ENCODE measurements at places on chromosomes 7 and 10.
A peak's percentile ranks its signal among the peaks of the same experiment; 100 is the strongest.

DNA sequence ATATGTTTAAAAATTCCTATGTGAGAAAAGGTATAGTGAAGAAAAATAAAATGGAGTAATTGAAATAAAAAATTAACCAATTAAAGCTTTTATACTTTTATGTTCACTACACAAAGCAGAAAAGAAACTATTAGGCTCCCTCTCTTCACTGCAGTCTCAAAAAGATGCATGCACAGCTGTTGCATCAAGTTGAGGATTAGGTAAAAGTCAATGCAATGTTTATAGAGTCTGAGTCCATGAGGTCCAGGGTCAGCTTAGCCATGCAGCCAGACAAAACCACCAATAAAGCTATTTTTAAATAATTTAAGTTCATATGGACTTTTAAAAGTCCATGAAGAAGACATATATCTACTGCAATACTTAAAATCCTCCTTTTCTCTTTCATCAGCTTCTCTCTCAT is 31.1 kb upstream of the ING3 start:
- no peak for DNase-seq

DNA sequence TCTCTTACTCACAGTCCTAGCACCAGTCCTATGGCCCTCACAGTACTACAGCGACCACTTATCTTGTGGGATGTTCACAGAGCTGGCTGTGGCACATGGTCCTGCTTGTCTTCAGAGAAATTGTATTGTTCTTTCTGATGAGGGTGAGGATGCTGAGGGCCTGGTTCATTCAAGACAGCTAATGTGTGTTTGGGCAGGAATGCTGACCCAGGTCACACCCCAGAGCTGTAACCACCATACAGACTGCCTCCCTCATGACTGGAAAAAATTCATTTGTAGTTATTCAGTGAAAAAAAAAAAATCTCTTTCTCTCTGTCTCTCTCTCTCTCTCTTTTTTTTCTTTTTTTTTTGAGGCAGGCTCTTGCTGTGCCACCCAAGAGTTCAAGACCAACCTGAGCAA is 83.5 kb downstream of the KLF6 start:
- no peak for DNase-seq

GRCh38 chr10:63057509-63057908 is 75.6 kb upstream of the NRBF2 start:
- no peak for DNase-seq

DNA sequence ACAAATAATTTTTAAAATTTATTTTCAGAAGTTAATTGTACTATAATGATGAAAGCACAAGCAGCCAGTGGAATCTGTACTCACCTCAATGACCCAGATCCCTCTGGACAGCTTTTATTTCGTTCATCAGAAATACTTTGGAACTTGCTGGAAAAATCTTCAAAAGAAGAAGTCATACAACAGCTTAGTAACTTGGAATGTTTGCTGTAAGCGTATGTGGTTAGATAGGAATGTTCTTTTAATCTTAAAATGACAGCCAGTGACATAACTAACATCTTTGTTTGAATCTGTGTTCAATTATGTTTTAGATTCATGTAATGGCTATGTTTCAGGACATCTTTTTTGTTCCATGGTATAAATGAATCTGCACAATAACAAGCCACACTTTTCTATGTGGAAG is 26.8 kb downstream of the CFAP69 start:
- no peak for DNase-seq

DNA sequence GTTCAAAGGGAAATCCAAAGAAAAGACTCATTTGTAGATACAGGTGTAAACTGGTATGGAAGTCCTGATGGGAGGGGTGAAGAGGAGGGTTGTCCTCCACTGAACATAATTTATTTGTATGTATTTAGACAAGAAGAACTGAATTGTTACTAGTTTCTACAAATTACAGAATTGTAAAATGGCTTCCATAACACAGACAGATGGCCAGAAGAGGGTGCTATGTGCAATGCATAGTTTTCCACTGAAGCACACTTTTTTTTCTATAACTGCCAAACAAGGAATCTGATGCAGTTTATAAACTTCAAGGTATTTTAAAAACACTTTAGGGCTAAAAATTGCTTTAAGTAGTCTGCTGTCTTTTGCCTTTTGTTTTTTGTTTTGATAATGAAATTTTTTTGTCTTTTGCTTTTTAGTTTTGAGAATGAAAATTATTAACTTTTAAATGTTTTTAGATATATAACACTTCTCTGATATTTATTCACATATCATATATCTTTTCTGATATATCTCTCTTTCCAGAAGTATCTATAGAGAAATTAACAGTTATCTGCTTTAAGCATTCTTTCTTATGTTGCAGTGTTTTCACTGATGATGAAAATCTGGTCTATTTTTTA is 58.5 kb downstream of the PHYHIPL start:
- no peak for DNase-seq

DNA sequence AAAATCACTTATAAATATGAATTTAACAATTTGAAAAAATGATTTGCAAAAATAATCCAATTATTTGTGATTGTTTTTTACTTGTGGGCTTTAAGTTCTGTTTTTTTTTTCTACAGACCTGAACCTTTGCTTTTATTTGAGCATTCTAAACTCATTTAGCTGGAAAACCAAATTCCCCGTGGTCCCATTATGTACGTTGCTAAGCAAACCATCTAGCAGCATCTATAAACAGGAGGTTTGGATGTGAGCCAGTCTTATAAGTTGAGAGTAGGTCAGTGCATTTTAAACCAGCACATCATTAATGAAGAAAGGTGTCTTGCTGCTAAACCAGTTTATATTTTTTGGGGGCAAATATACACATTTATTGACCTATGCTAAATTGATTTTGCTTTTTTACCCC is 77.3 kb downstream of the LRRN3 start:
- DNase-seq: no peak

DNA sequence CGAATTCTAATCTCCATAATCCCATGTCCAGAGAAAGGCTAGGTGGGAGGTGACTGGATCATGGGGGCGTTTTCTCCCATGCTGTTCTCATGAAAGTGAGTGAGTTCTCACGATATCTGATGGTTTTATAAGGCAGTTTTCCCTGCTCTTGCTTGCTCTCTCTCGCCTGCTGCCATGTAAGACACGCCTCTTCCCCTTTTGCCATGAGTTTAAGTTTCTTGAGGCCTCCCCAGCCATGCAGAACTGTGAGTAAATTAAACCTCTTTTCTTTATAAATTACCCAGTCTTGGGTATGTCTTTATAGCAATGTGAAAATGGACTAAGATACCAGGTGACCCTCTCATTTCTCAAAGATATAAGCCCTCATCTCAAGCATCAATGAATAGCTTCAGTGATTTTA is 1.1 kb upstream of the ACTA2 start:
- no peak for DNase-seq

- DNase-seq: no peak
Observed at GRCh38 chr10:70775679-70776454, 9.3 kb downstream of the TBATA start.

DNA sequence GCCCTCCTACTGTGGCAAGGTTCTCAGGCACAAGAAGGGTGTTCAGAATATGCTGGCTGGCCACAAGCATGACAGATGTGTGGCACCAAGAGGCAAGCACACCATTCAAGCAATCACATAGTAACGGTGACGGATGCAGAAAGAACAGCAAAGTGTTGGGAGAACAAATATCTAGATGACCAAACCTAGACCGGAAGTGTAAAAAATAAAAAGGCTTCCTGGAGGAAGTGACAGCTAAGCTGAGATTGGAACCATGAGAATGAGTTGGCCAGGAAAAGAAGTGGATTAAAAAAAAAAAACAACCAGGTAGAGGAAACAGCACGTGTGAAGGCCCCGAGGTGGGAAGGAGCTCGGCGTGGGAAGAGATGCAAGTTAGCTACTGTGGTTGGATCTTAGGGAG is 22.0 kb downstream of the GHRHR start:
- DNase-seq: no peak

DNA sequence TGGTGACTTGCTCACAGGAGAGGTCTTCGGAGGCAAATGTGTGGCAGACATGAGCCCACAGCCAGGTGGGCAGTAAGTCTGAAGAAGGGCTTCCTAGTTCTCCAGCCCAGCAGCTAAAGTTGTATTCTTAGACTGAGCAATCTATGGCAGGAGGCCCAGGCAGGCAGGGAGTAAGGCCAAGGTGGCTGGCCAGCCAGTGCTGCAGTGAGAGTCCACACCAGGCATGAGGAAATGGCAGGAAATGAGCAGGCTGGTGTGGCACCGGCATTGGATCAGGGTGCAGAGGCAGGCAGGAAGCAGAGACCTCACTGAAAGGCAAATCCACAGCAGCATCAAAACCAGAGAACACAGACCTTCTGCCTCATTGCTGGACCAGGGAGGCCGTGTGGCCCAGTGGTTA is 84.6 kb upstream of the PDE1C start:
- no peak for DNase-seq

- peak; percentile 33 for DNase-seq
Observed at GRCh38 chr10:22823109-22823508, 104.7 kb upstream of the ARMC3 start.

DNA sequence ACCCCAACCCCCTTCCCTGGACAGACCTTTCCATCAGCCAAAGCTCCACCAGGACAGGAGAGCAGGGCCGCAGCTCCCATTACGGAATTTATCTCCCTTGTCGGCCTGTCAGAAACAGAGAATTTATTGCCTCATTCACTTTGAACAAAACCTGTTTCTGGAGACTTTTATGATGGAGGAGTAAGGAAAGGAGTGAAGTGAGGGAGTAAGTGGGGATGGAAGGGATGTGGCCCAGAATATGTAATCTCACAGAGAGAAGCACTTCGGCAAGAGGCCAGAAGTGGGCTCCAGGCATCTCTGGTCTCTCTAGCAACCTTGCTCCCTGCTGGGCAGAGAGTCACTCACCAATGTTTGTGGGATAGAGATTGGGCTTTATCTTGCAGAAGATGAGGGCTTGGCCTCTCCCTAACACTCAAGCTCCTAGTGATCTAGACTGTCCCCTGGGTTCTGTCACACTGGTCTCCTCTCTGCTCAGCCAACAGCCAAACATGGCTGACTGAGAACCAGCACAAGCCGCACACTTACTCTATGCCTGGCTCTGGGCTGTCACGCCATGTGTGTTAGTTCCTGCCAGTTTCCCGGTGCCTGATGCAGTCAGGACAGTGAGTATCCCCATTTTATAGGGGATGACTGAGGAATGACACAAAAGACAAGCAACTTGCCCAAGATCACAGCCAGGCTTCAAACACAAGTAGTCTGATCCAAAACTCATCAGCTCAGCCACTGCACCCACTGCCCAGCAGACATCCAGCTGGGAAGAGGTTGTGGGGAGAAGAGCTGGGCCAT is 149.4 kb upstream of the ZMIZ1 start:
- DNase-seq: no peak

GRCh38 chr10:106106114-106106513 is 1058.4 kb downstream of the SORCS1 start:
- no peak for DNase-seq

DNA sequence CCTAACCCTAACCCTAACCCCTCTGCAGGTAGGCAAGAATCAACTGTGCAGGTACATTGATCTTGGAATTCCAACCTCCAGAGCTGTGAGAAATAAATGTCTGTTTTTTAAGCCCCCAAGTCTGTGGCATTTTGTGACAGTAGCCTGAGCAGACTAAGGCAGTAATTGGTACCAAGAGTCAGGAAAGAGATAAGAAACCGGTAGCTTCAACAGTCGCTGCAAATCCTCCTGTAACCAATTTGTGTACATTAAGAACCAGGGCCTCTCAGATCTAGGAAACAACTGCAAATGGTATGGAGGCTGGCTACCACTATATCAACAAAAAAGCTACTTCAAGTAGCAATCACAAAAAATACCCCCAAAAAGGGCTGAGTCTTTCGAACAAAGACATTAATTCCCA is 67.3 kb downstream of the DOCK4 start:
- no peak for DNase-seq

DNA sequence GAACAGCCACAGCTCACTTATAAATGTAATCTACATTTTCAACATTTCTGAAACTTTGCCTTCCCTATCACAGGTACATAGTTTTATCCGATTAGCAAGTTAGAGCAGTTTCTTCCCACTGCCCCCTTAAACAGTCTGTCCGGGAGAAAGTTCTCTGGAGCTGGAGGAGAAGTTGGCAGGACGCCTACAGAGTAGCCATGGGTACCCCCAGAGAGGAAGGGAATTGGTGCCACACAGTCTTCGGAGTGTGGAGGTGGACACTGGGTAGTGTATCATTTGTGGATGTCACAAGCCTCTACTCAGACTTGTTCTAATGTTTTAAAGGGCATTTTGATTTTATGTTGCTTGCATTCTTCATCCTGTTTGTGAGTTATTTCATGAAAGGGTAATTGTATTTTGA is 39.0 kb downstream of the TAF3 start:
- DNase-seq: no peak

DNA sequence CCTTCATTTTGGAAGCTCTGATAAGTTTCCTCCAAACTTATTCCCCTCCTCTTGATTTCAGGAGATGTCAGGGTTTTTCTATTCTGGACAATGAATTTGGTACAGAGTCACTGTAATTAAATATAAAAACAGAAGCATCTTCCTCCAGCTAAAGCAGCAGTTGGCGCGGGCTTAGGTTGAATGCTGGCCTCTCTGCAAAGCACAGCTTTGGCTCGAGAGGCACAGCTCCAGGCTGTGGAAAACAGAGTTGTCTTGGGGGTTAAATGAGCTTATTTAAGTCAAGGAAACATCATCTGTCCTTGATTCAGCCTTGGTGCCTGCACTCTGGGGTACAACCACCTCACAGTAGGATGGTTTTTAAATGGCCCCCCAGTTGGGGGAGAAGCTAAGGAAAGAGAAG is 35.0 kb upstream of the PDCD4 start:
- no peak for DNase-seq

GRCh38 chr10:77121829-77122228 is 515.8 kb downstream of the KCNMA1 start:
- no peak for DNase-seq

- peak; percentile 99 for DNase-seq
Observed at GRCh38 chr7:901388-902154, 25.2 kb downstream of the GET4 start.

DNA sequence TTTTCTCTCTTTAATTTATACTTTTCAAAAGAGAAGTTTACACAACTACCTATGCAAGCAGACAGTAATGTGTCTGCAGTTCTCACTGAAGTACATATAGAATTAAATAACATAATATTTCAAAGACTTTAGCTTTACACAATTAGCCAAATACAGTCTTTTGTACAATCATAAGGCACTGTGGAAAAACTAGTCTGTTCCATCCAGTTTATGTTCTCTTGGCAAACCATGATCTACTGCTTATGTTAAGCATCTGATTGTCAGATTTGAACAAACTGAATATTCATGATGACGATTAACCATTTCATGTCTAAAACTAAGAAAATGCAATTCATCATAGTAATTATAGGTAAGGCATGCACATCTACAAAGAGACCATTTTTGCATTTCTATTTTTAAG is 842 bp downstream of the SEMA3A start:
- no peak for DNase-seq

- DNase-seq: no peak
Observed at GRCh38 chr7:103117465-103117864, 31.4 kb downstream of the NAPEPLD start.

- no peak for DNase-seq
Observed at GRCh38 chr10:60338002-60338564, 51.6 kb downstream of the ANK3 start.

DNA sequence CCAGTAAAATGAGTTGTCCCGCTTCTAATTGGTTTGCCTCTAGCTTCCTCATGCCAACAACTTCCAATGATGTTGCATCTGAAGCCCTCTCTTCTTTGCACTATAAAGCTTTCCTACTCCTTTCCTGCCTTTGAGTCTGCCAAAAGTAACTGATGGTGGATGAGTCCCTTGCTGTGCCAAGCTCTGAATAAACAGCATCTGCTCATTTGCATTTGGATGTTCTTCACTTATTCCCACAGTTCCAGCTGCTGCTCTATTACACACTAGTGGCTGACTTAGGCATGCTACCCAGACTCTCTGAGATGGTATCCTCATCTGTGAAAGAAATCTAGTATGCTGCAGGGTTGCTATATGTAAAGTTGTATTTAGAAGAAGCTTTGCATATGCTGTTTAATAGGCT is 24.9 kb downstream of the SFR1 start:
- no peak for DNase-seq

Measured in HuH-7 (cell line).